ENCODE measurements at places on chromosomes 4 and X. TPM values are rescaled to one million over a fixed set of nuclear protein-coding genes. Genes with fewer than 3 reads are reported as not detected.

The PCDH11X gene
- polyA plus RNA-seq, result not detected

The MAD2L1 gene
- 6.8 TPM for polyA plus RNA-seq

The FRAS1 gene
- polyA plus RNA-seq, result not detected

The RHOXF1 gene
- polyA plus RNA-seq, result not detected

The PABPC1L2B gene
- polyA plus RNA-seq, result not detected

The NEIL3 gene
- not detected for polyA plus RNA-seq

The VCX gene
- polyA plus RNA-seq, result not detected

The CT83 gene
- not detected for polyA plus RNA-seq

The CT45A3 gene
- not detected for polyA plus RNA-seq

The TXK gene
- polyA plus RNA-seq, result 3.4 TPM

The AVPR2 gene
- not detected for polyA plus RNA-seq

The AREG gene
- polyA plus RNA-seq, result 3.9 TPM

The NDST3 gene
- not detected for polyA plus RNA-seq

The TMEM144 gene
- polyA plus RNA-seq, result not detected

The RNF212 gene
- 0.68 TPM for polyA plus RNA-seq

The FGFR3 gene
- 0.45 TPM for polyA plus RNA-seq

The SATL1 gene
- polyA plus RNA-seq, result 0.05 TPM

The FAM156A gene
- polyA plus RNA-seq, result 3.8 TPM

The H2BW2 gene
- polyA plus RNA-seq, result not detected

The FRG2 gene
- polyA plus RNA-seq, result not detected

The ZCCHC18 gene
- 15.4 TPM for polyA plus RNA-seq

The HTR2C gene
- not detected for polyA plus RNA-seq

The ZXDB gene
- polyA plus RNA-seq, result 7.9 TPM

The SHISA3 gene
- polyA plus RNA-seq, result 0.53 TPM

The QDPR gene
- polyA plus RNA-seq, result 26.2 TPM

The EDA2R gene
- polyA plus RNA-seq, result not detected

The CT47B1 gene
- polyA plus RNA-seq, result not detected

The WAS gene
- 26.5 TPM for polyA plus RNA-seq

The LRIT3 gene
- polyA plus RNA-seq, result not detected

The FOXR2 gene
- not detected for polyA plus RNA-seq

The ZCCHC4 gene
- polyA plus RNA-seq, result 10.1 TPM

The DLG3 gene
- polyA plus RNA-seq, result 1.2 TPM

The GNRHR gene
- not detected for polyA plus RNA-seq

The TLL1 gene
- not detected for polyA plus RNA-seq

The GAGE12H gene
- polyA plus RNA-seq, result not detected

The SPANXN4 gene
- not detected for polyA plus RNA-seq

The GUCY1A1 gene
- not detected for polyA plus RNA-seq

The ITM2A gene
- polyA plus RNA-seq, result 59.0 TPM

The MED12 gene
- polyA plus RNA-seq, result 13.1 TPM

The PPP2R2C gene
- polyA plus RNA-seq, result not detected

The CENPI gene
- polyA plus RNA-seq, result 0.35 TPM

The GABRG1 gene
- not detected for polyA plus RNA-seq

The ASMT gene
- polyA plus RNA-seq, result 1.8 TPM

Measured in IgD-negative memory B cell (primary cell).